ENCODE measurements at places on chromosomes 4 and X.
A peak's percentile ranks its signal among the peaks of the same experiment; 100 is the strongest.

- no peak for DNase-seq
These were observed 18.0 kb downstream of the LYAR start for GRCh38 chr4:4271912-4272311.

DNA sequence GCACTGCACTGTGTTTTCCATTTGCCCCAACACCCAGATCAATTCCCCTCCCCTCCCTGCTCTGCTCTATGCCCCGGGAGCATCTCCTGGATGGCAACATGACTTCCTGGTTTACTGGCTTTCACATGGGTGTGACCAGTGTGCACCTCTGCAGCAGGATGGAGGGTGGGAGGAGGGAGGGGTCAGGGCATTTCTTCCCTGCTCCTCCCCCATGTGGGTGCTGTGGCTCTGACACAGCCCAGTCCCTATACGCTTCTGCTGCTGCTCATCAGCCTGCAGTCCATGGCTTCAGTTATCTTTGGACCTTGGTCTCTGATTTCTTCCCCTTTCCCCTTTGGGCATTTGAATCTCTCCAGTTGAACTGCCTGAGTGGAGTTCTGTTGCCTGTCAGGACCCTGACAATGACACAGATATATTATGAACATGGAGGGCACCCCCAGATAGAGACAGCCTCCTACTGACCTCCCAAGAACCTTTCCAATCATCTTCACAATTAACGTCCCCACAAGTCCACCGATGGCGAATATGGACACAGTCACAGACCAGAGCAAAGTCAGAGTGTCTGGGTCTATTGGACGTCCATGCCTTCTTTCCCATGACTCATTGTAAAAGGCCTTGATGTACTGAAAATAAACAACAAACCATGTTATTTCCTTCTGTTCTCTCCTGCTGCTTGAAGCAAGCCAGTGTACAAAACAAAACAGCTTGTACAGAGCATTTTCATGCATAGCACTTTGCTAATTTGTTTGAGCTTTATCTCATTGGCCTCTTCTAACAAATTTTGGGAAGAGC, 24.8 kb downstream of the SLC2A9 start:
- no peak for DNase-seq

DNA sequence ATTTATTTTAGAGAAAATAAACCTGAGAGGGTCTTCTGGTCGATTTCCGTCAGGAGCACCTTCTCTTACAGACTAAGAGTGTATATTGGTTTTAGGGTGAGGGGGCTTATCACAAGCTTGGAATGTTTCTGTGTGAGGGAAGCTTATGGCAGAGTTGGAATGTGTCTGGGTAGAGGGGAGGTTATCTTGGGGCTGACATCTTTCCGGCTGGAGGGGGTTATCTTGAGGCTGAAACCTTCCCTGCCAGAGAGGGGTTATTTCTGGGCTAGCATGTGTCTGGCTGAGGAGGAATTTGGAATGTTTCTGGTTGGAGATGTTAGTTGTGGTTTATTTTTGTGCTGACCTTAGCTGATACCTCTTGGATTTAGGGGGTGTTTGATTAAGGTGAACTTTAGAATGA, 1312.1 kb downstream of the ADGRL3 start:
- DNase-seq, result no peak

DNA sequence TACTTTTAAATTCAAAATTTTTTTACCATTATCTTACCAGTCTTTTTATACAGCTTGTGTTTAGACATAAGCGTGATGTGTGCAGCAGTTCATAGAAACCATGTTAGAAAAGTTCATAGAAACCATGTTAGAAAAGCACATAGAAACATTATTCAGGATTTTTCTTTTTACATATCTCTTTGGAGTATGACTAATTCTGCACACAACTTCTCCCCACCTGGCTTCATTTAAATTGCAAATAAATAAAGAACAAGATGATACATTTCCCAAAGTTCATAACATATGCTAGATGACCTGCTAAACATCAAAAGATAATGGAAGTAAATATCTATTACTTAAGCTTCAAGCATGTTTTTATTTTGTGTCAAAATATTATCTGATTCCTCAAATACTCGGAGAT, 201.9 kb downstream of the BANK1 start:
- DNase-seq, result no peak

GRCh38 chr4:34046580-34046979, 2197.7 kb downstream of the ARAP2 start:
- DNase-seq, result no peak

- no peak for DNase-seq
These were observed 443.9 kb downstream of the KLHL4 start for GRCh38 chrX:87961471-87961870.

GRCh38 chr4:37601531-37601930, 84.6 kb downstream of the RELL1 start:
- no peak for DNase-seq

DNA sequence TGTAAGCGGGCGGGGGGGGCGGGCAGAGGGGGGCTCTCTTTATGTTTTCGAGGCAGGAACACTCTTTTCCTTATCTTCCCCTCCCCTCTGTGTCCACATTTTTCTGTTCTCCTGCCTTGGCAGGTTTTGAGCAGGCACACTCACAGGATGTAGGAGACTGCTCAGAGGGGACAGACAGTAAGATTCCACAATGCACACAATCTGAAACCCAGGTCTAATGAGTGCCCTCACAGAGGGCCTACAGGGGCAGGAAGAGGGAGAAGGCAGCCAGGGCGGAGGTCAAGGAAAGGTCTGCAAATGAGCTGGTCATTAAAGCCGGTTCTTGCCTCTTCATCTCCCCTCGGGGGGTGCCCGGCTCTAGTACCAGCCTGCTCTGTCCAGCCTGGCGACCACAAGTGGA, 106.1 kb upstream of the ATP6AP2 start:
- no peak for DNase-seq

DNA sequence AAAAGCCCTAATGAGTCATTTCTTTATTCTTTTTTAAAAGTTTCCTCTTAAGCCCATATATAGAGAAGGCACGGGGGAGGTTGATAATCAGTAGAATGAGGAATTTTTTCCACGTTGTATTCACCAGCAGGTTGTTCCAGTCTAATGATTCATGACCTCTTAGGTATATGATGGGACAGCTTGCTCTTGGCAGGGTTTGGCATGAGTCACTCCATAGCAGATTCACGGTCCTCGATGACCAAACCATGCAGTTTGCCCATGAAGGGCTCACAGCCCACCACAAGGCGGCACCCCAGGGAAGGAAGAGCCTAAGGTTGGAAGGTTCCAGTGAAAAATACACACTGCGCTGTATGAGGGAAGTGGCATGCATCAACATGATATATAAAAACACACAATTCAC, 623.8 kb upstream of the DIPK2B start:
- peak; percentile 56 for DNase-seq

DNA sequence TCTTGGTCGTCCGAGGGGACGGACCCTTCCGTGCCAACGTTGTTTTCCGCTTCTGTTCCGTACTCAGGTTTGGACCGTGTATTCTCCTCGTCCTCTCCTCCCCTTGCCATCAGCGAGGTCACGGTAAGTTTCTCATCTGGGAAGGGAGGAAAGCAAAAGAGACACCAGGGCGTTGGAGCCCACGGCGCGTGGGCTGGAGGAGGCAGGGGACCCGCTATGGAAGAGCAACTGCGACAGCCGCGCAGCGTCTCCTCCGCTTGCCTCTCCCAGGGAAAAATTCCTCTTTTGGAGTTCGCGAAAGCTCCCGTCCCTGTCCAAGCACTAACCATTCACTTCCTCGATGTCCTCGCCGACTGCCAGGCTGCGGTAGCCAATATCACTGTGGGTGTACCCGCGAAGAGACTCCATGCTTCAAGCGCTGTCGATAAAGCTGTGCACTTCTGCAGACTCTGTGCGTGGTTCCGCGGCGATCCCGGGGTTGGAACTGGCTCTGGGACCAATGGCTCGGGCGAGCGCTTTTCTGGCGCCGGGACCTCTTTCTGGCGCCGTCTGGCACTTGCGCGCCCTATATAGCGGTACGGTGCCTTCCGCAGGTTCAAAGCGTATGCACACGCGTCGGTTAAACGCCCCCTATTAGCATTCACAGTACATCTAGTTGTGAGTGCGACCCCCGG, at the start of gene ESX1:
ESX1 (minus strand) TSS at position 492 of the 674 bp plus-strand sequence; CDS start at position 408, 84 bp downstream.
- DNase-seq, result no peak

DNA sequence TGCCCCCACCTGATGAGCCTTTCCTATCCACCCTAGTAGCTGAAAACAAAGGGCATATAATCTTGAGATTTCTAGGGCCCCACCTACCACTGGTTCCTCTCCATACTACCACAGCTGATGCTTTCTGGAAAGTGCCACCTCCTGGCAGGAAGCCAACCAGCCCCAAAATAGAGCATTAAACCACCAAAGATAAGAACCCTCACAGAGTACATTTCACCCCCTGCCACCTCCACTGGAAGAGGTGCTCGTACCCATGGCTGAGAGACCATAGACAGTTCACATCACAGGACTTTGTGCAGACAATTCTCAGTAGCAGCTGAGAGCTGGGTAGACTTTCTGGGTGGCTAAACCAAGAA, 94.1 kb downstream of the IRS4 start:
- no peak for DNase-seq

DNA sequence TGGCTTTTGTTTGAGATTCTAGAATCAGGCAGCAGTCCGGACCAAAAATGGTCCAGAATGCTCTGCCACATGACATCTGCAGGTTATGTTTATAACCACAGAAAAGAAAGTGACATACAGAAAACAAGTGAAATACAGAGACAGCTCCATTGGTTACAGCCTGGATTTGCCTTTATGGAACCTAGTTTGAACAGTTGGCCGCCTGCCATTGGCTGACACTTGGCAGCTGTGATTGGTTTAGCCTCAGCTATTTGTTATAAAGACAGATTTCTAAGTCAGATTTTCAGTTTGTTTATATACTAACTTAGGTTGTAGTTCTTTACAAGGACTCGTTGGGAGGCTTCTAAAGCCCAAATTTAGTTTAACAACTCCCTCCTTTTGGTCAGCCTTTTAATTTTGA, 40.8 kb upstream of the IL9R start:
- no peak for DNase-seq

DNA sequence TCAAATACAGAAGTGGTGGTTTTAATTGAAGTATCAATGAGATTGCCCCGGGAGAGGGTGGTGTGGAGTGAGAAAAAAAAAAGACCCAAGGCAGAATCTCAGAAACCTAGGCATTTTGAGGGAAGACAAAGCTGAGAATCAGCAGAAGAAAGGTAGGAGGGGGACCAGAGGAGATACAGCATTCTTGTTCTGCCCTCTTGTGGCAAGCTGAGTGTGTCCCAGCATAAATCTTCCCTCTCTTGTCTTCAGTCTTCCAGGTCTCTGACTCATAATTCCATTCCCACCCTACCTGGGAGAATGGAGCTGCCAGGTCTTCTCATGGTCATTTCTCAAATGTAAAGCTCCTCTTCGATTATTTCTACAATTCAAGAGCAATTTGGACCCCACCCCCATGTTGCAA, 32.7 kb upstream of the MAGED1 start:
- DNase-seq, result no peak

GRCh38 chrX:63754136-63754859, 30.7 kb downstream of the ARHGEF9 start:
- DNase-seq, result peak; percentile 19

DNA sequence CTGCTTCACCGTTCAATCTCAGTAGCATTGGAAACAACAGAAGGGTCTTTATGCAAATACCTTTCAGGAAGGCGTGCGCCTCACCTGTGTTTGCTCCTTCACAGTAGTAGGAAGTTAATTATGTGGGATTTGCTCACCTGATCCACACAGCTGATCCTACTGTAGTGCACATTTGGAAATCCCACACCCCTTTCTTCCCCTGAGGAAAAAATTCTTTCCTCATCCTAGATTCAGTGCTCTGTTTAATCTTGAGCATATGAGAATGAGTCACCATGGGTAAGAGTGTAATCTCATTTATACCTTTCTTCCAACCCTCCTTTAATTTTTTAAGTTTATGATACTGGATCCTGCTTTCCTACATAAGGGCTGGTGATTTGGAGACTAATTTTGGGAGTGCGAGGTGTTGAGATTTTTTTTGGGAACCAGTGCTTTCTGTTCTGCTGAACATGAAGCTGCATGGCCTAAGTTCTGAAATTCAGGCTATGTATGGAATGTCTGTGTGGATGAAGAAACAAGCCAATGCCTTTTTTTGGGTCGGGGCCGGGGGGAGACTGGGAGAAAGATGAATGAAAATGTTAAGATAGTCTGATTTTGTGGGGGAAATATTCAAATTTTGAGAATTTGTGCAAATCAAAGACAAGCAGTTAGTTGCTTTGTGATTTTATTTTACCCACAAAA, 19.0 kb downstream of the GAB1 start:
- no peak for DNase-seq

DNA sequence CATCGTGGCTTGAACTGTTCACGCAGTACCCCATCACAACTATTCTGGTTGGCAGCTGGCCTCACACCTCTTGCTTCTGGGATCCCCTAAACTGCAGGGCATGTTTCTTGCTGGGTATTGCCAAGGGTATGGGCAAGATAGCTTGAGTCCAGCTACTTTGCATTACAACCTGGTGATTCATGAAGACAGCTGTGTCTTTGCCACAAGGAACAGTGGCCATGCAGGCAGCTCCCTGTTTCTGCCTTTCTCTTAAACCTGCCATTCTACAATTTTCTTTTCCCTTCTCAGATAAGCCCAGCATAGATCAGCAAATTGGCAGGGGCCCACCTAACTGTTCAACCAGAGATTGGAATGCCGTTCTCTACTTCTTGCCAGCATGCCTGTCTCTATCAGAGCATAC, 42.8 kb downstream of the TENM3 start:
- no peak for DNase-seq

- DNase-seq, result no peak
These were observed 1160.2 kb upstream of the ADGRL3 start for GRCh38 chr4:60039908-60040307.

DNA sequence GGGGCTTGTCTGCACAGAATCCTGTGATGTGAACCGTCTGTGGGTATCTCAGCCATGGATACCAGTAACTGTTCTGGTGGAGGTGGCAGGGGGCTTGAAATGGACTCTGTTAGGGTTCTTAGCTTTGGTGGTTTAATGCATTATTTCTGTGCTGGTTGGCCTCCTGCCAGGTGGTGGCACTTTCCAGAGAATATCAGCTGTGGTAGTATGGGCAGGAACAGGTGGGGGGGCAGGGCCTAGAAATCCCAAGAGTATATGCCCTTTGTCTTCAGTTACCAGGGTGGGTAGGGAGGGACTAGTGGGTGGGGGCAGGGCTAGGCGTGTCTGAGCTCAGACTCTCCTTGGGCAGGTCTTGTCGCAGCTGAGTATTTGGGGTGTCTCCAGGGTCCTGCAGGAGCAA, 106.7 kb downstream of the KIT start:
- DNase-seq, result no peak

GRCh38 chrX:68584221-68584620, 63.2 kb upstream of the STARD8 start:
- DNase-seq, result no peak

DNA sequence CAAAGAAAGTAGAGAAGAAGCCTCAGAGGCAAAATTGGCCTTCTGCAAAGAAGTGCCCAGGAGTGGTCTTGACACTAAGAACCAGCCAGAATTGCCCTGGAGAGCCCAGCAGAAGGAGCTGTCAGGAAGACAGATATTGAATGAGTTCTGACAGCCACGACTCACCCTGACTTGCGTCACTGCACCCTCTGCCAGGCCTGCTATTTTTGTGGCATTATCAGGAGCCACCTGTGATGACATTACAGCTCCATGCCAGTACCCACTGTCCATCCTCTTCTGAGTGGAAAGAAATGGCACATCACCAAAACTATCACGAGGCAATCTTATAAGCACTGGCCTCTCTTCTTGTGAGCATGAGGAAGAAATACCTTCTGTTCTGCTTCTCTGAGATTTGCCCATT, 67.7 kb downstream of the SMIM20 start:
- no peak for DNase-seq
